RWPE2 (cell line): ENCODE measurements at places on chromosomes 3 and 15.

DNA sequence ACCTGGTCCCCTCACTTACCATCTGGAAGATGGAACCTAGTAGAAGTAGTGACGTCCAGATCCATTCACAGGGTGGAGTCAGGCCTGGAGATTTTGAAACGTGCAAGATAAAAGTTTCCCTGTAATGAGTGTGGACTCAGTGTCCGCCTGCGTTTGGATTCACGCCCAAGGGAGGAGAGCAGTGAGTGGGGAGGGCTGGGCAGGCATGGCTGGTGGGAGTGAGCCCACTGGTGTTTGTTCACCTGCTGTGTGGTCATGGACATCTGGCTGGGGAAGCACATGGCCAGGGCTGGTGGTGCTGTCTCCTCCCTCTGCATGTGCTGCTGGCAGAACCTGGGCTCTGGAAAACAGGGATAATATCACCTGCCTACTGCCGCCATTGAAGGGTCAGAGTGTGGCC, 37.0 kb downstream of the RLBP1 start:
- no peak for DNase-seq

DNA sequence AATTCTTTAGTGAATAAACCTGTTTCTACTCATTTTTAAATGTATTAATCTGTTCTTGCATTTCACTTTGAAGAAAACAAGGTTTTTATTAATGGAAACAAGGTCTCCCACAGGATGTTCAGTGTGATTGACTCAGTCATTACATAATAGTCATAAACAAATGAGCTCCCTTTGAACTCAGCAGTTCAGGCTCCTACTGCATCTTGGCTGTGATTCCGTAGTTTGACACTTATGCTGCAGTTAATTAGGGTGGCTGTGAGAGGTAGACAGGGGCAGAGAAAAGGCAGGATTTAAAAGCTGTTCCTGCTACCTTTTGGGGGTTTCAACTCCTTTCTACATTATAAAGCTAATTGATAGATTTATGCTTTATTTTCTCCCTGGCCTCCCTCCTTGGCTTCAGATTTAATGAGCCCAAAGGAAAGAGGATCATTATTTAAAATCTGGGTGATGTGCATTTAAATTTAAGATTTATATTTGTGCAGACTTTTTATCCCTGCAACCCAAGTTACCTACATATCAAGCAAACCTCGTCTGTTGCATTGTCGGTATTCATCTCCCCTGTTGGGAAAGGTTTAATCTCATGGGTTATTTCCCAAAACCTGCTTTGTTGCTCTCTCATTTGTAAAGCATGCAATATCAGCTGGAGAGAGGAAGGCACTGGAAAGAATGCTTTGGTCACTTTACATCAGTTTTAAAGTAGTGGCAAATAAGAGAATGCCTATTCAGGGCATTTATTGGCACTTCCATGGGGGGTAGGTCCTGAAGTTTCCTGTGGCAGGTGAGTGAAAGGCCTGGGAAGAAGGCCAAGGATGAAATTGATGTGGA, 345.0 kb upstream of the NR2E3 start:
- DNase-seq, result no peak

DNA sequence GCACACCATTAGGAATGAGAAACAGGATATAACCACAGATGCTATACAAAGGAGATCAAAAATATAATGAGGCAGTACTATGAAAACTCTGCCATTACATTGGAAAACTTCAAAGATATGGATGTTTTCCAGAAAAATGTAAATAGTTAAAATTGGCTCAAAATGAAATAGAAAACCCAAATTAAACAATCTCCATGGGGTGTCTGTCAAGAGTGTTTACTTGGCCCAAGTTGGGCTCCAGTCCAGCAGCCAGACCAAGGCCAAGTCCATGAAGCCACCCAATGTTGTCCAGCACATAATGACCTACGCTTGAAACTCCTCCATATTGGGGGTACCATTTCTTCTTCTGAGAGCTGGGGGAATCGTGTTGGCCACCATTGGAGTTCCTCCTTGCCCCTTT, 37.1 kb downstream of the CTXND1 start:
- DNase-seq, result no peak

DNA sequence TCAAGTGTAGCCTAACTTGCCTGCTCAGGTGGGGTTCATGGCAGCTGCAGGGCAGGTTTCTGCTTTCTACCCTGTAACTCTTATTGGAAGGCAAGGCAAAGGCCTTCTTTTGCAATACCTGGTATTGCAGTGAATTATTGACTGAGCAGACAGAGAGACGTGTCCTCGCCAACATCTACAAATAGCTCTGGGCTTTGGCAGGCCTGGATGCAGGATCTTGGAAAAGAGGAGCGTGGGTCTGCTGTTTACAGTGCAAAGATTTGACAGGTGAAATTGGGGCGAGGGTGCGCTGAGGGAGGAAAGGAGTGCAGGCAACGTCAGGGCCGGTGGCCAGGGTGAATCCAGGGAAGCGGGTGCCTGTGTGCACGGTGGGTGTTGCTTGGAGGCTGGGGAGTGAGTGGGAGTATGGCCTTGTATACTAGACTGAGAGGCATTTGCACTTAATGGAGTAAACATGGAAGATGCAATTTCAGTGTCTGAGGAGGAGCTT, 44.5 kb downstream of the ST6GAL1 start:
- no peak for DNase-seq

DNA sequence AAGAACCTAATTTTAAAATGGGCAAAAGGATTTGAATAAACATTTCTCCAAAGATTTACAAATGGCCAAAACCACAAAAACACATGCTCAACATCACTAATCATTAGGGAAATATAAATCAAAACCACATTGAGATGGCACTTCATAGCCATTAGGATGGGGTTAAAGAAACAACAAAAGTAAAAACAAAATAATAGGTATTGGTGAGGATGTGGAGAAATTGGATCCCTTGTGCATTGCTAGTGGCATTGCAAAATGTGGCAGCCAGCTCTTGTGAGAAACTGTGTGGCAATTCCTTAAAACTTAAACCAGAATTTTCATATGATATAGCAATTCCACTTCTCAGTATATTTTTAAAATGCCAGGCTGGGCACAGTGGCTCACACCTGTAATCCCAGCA, 126.5 kb downstream of the STT3B start:
- DNase-seq, result no peak

GRCh38 chr15:33095641-33096040, 98.9 kb downstream of the FMN1 start:
- DNase-seq, result no peak

DNA sequence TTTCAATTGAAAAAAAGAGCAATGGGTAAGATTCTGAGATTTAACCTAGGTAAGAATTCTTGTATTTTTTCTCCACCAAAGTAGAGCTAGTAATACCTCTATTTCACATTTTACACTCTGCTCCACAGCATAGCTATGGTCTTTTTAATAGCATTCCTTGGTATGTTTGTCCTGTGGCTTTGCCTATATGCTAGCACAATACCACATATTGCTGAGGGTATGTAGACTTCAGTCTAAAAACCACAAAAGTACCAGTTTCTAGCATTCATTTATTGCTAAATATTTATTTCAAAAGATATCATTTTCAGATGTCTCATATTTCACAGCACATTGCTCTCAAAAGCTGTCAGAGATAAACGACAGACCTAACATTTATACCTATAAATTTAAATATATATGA, 18.2 kb upstream of the EOGT start:
- DNase-seq, result no peak

GRCh38 chr3:118991775-118992174, 42.9 kb downstream of the IGSF11 start:
- DNase-seq, result no peak

GRCh38 chr15:66566963-66567531, 1.2 kb upstream of the LCTL start:
- DNase-seq, result no peak

GRCh38 chr3:151875759-151876158, 2.3 kb downstream of the SUCNR1 start:
- DNase-seq, result no peak

DNA sequence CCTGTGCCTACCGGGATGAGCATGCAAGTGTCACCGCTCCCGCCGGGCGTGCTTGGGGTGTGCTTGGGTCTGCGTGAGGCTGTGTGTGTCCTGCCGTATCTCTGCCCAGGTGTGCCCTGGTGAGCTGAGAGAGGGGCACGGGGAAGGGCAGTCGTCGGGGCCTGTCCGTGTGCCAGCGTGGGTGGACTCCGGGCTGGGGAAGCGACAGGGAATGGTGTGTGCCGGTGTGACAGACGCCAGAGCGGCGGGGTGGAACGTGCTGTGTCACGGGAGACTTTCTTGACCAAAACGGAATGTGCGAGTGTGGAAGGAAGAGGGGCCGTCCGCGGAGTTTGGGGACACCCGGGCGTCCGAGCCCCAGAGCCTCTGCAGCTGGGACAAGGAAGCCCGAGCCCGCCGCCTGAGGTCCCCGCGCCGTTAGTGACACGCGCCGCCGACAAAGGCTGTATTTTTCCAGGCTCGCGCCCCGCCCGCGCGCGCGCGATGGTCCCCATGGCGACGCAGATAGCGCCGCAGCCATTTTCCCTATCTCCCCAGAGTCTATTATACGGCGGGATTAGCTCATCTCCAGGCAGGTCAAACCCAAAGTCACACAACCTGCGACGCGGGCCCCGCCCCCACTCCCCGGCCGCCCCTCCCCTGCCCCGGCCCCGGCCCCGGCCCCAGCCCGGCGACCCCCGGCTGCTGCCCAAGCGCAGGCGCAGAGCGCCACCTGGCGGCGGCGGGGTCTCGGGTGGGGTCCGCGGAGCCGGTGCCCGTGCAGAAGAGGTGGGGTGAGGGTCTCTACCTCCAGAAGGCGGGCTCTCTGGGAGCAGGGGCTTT, 4.5 kb upstream of the GATA2 start:
- DNase-seq, result no peak

DNA sequence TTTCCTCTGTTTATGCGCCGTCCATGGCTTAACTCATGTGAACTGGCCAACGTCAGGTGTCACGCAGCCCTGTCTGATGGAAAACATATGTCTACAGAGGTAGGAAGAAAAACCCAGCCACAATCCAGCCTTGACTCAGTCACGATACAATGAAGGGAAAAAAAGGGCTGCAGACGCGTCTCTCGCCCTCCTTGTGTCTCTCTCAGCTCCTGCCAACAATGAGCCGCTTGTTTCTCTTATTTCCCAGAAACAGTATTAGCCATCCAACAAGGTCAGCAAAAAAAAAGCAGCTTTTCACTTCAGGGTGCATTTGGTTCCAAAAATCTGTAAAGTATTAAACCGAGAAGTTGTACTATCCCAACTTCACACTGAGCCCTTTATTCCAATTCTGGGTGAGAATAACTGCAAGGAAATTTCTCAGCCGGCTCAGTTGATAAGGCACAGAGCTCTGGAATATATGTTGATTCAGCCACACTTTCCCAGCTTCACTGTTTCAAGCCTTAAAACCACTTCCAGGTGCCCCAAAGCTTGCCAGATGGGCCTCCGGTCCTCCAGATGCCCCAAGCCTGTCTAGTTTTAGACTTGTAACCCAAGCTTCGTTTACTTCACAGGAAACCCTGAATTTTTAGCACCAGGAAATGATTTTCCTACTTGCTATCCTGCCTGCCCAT, 79.4 kb downstream of the TM4SF4 start:
- no peak for DNase-seq

GRCh38 chr3:195106418-195106906, 164.5 kb downstream of the XXYLT1 start:
- DNase-seq, result no peak

DNA sequence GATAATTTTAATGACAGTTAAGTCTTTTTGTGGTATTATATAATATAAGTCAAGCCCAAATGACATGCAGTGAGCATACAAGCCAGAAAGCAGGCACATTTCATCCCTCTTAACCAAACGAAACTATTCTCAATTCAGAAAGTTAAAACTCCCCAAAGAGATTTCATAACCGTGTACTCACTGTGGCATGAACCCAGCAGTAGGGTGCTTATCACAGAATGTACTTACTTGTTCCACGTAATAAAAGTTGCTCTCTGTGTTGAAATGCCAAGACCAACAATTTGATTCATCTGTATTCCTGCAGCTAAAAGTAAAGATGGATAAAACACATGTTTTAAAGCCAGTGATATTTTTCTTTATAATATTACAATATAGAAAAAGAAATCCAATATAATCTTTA, 12.1 kb downstream of the GK5 start:
- no peak for DNase-seq

- no peak for DNase-seq
These were observed 20.5 kb upstream of the OR5H1 start for GRCh38 chr3:98109807-98110549.

DNA sequence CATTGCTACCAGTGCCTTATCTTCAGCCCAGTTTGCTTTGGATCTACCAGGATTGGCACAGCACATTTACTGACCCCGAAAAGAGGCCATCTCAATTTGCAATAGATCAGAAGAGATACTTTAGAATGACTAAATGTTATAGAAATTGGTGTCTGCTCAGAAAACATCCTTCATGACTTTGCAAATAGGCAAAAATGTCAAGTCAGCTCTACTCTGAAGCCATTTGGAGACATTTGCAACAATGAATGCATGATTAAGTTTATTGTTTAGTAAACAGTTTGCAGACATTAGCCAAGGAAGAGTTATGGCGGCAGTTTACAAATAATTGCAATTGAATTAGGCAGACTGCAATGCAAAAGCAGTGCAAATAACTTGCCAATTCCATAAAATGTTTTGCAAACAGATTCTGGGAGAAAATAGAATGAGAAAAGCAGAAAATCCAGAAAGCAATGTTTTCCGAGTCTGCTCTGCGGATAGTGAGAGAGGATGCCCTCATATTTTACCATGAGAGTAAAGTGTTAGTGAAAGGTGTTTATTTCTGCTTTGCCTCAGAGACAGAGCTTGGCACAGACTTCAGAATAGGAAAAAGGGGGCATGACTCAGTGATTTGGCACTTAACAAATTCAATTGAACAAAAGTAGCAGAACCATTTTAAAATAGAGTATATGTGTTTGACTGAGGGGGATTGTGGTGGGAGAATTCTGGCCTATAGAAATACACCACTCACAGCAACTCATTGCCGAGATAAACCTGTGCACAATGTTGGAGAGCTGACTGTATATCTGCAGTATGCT, 334.9 kb upstream of the NR2F2 start:
- no peak for DNase-seq

DNA sequence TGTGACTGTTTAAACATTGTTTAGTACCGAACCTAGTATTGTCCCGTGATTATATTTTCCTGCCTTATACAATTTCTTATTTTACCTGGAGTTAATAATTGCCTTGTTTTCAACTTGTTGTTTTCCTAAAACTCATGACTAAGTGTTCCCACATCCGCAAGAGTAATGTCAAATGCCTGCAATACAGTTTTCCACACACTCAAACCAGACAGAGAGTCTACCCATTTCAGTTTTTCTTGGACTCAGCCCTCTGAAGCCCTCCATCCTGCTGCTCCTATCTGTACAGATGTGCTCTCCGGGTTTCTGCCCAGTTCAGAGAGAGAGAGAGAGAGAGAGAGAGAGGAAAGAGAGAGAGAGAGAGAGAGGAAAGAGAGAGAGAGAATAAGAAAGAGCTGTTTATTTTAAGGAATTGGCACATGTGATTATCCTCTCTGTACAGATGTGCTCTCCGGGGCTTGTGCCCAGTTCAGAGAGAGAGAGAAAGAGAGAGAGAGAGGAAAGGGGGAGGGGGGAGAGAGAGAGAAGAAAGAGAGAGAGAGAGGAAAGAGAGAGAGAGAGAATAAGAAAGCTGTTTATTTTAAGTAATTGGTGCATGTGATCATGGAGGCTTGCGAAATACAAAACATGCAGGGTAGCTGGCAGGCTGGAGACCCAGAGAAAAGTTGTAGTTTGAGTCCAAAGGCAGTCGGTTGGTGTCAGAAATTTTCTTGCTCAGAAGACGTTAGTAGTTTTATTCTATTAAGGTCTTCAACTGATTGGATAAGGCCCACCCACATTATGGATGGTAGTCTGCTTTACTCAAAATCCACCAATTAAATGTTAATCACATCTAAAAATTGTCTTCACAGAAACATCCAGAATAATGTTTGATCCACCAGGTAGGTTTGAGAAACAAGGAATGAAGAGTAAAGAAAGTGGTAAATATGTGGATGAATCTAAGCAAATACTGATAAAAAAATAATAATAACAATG, 104.1 kb upstream of the GOLGA8J start:
- DNase-seq, result no peak
